ENCODE measurements at places on chromosomes 4 and X.

GRCh38 chrX:75301060-75301459 is 27.2 kb downstream of the UPRT start:
- DNase-seq: peak; percentile 57

- no peak for DNase-seq
Measured at GRCh38 chr4:134540588-134540987, 339.0 kb upstream of the PABPC4L start.

GRCh38 chr4:62474802-62475201 is 1274.7 kb downstream of the ADGRL3 start:
- no peak for DNase-seq

- no peak for DNase-seq
Measured at GRCh38 chr4:19375136-19375804, 876.4 kb upstream of the SLIT2 start.

GRCh38 chrX:103565197-103565596 is 20.1 kb upstream of the TCEAL4 start:
- DNase-seq: peak; percentile 43

DNA sequence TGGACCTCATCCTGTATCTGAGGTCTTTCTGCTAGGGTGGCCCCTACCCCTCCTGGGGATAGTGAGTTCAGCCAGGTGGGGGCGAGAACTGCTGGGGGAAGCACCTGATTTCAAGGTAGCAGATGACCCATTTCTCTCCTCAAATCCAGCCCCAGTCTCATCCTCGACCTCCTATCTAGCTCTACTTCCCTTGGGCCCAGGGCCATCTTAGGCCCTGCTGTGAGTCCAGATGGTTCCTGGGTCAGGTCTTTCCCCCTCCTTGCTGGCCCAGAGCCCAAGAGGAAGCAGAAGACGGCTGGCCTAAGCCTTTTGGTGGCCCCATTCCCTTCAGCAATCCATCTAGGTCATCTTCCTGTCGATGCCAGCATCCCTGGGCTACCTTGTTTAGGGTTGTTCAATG is 3.3 kb downstream of the CDK16 start:
- DNase-seq: no peak

DNA sequence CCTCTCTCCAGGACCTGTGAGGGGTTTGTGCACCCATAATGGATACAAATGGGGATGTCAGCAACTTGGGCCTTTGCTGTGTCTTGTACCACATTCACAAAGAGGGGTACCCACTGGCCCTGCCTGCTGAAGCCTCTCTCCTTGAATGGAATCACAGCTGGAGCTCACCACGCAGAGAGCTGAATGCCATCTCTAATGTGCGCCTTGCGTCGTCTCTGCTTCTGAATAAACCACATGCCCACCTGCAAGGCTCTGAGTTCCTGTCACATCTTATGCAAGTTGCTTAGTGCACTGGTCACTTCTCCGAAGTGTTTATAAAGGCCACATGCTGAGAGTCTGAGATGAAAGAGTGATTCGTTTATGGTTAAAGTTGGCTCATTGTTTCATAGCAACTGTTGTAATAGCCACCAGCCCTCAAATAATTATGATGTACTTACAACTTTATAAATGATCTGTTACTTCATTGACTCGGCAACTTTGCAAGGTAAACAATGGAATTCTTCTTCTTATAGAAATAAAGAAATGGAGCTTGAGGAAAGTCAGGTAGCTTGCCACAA is 6.2 kb upstream of the PUDP start:
- DNase-seq: no peak

DNA sequence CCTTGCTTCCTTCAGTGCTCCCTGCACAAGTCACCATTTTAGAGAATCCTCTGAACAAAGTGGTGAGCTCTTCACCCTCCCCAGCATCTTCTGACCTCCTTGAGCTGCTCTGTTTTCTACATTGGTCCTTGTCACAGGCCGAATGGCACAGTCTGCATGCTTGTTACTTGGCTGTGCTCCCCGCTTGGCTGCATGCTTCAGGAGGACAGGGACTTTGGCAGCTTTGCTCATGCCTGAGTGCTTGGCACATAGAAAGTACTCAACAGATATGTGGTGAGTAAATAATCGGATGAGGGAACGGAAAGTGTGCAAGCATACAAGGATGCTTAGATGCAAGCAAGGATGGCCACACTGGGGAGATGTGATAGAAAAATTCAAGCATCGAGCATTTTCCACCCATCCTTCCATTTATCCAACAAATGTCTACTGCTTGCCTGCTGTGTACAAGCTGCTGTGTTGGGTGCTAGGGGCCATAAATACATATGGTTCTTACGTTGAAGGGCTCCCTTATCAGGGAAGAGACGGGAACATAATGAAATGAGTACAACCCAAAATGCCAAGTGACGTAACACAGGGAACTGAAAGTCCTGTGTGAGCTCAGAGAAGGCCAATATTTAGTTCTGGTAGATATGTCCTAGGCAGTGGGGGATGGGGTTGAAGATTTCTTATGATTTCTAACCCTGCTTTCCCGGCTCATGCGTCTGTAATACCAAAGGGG is 31.2 kb downstream of the SLC2A9 start:
- no peak for DNase-seq

DNA sequence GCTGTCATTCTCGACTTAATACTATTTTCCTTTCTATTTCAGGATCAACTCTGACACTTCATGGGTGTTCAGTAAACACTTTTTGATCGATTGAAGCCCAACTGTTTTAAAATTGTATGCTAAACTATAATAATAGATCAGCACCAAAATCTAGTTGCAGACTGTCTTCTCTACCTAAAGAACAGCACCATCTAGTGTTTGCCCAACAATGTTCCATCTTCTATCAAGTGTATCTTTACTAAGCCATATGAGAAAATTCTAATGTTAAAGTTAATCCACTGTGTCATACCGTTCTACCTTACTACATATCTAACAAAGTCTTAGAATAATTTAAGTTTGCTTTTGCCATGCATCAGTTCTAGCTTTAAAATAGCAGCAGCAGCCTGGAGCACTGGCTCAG is 113.0 kb upstream of the PRDX4 start:
- peak; percentile 64 for DNase-seq

- DNase-seq: no peak
Measured at GRCh38 chr4:162684371-162684700, 482.4 kb downstream of the NAF1 start.

- peak; percentile 88 for DNase-seq
Measured at GRCh38 chr4:121656269-121656641, 40.5 kb downstream of the ANXA5 start.

- DNase-seq: no peak
Measured at GRCh38 chr4:8906991-8907595, 35.5 kb upstream of the HMX1 start.

DNA sequence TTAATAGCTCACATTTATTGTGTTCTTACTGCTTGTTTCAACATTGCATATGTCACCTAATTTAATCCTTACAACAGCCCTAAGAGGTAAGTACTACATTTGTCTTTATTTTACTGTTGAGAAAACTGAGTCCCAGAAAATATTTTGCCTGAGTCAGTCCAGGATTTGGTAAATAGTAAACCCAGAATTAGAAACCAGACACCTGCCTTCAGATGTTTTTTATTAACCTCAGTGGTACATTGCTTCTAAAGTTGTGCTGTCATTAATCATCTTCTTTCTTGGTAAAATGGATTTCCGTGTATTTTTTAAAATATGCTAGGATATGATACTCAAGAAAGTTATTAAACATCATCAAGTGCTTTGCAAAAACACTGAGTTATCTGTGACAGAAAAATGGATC is 31.4 kb downstream of the USP53 start:
- no peak for DNase-seq

GRCh38 chrX:129559783-129560182 is 19.7 kb downstream of the OCRL start:
- no peak for DNase-seq

DNA sequence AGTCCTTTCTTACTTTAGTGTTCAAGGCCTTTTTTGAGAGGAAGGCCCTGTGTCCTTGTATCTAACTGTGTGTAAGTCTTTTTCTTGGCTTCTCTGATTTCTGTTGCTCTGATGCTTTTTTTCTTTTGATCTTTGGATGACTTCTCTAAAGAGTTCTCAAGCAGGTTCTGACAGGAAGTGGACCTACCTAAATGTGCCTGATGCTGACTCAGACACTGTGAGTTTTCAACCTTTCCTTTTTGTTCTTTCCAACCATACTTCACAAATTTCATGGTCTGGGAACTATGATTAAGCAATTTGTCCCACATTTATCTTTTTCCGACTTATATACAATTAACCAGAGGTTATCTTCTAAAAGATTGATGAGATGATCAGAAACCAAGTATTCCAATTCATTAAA is 96.5 kb downstream of the SYTL5 start:
- no peak for DNase-seq

- DNase-seq: peak; percentile 81
Measured at GRCh38 chr4:53767482-53767881, 176.2 kb upstream of the LNX1 start.

DNA sequence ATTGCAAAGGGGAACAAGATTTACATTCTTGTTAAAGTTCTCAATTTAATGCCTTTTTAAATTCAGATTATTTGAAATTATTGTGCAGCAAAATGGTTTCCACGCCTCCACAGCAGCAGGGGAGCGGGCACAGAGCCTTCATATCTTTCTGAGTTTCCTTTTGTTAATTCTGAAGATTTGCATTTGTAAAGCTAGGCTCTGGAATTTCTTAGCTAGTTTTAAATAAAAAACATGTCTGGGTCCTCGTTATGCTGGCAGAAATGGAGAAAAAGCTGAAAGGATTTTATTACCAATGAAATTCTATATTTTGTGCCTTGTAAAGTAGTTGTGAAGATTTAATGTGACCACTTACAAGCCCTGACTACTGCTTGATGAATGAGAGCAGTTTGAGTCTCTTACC is 40.8 kb upstream of the MAGED1 start:
- no peak for DNase-seq

DNA sequence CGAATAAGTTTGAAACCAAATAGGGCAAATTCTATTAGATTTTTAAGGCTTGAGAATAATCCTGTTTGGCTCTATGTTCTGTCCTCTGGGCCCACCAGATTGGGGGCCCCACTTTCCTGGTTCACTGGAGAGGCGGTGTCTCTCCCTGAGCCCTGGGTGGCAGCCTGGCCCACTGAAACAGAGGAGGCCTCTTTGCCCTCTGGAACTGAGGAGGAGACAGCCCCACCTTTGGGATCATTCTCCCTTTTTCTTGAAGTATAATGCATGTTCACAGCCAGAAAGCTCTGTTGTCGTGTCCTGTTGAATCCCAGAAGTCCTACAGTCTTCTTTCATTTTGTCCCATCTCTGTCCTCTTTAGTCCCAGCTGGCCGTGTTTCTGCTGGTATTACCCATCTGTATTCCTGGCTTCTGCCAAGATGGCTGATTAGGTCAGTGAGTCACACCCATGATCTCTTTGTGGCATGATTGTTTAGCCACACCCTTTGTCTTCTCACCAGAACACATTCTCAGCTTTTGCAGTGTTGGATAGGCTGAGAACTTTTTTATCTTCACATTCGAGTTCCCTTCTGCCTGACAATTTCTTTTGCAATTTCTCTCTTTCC is 8.1 kb upstream of the TBC1D25 start:
- peak; percentile 74 for DNase-seq

DNA sequence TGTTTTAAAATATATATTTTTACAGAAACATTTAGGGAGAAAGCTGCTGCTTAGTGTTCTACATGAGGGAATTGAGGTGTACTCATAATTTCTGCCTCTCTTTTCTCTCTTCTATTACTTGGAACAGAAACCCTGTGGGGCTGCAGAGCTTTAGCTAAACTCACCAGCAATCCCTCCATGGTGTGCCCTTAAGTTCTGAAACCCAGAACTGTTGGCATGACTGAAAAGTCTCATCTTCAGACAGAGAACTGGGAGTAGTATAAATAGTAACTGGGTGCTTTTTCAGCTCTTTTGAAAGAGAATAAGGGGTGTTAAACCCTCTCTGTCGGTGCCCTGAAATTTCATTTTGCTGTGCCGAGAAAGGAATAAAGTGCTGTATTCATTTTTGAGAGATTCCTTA is 294.9 kb upstream of the BOD1L1 start:
- DNase-seq: no peak

All from fibroblast of pulmonary artery (primary cell).